Activated naive CD8-positive, alpha-beta T cell treated with anti-CD3 and anti-CD28 coated beads for 36 hours (primary cell): ENCODE measurements at places on chromosomes 7 and 10.

GRCh38 chr7:19295376-19295775 is 150.2 kb upstream of the FERD3L start:
- no peak overlapping the region for H3K4me3 ChIP-seq
- no peaks in the 10 kb centered on the region for H3K4me1 ChIP-seq
- no peaks in the 10 kb centered on the region for H3K27me3 ChIP-seq

GRCh38 chr7:85773116-85773728 is 586.4 kb upstream of the SEMA3D start:
- H3K4me1 ChIP-seq: no peaks in the 10 kb centered on the region
- no peak overlapping the region for H3K4me3 ChIP-seq
- no peak overlapping the region for H3K27ac ChIP-seq
- no peaks in the 10 kb centered on the region for H3K27me3 ChIP-seq
- no peak for DNase-seq
- no peaks in the 10 kb centered on the region for H3K36me3 ChIP-seq

DNA sequence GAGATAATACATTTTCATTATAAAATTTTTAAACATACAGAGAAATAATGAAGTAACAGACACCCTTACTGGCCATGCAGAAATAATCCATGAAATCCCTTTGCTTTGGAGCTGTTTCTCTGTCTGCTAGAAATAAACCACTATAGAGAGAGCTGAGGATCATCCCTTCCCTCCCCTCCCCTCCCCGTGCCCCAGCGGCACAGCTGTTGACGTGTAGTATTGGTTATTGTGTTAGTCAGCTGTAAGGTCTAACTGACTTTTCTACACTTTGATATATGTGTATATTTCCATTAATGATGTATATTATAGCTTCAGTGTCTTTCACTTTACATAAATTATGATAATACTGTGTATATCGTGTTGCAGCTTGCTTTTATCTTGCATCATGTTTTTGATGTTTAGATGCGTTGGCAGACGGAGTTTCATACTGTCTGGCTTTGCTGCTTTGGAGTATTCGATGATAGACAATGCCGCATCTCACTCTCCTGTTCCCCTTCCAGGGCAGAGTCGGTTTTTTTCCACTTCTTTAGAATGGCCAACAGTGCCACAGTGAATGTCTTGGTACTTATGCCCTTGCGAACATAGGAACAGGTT is 27.4 kb upstream of the GRID1 start:
- H3K4me1 ChIP-seq: peaks cover 2% of the 10 kb centered on the region
- no peak overlapping the region for H3K4me3 ChIP-seq
- no peak overlapping the region for H3K27ac ChIP-seq
- H3K27me3 ChIP-seq: peaks cover 7% of the 10 kb centered on the region
- DNase-seq: no peak
- H3K36me3 ChIP-seq: no peaks in the 10 kb centered on the region

DNA sequence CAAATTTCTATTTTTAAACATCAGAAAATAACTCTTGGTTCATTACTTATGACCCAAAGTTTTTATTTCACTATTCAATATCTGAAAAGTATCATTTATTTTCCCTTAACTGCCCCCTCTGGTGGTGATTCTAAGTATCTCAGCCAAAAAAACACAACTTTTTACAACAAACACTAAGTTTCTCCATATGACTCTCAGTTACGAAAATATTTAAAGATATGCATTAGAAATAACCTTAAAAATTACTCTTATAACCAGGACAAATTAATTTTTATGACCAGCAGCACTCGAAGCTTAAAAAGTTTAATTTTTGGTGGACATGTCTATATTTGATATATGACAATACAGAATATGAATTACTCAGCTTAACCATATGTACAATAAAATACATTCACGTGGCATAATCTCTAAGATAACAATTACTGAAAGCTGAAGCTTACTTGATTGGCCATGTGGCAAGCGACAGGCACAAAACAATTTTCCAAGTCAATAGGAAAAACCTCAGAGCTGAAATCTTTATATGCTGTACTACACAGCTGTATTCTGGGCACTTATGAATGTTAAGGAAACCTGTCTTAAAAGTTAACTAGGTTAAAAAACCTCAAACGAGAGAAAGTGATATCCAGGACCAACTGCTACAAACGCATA is 2.3 kb downstream of the HNRNPA2B1 start:
- peak overlapping the region; percentile 100 for H3K27ac ChIP-seq
- H3K4me3 ChIP-seq: peak overlapping the region; percentile 100
- peaks cover 24% of the 10 kb centered on the region for H3K27me3 ChIP-seq
- peaks cover 41% of the 10 kb centered on the region for H3K4me1 ChIP-seq
